ENCODE measurements at places on chromosomes 4 and X.

- DNase-seq: no peak
Measured at GRCh38 chr4:25106363-25107151, 53.7 kb downstream of the SEPSECS start.

DNA sequence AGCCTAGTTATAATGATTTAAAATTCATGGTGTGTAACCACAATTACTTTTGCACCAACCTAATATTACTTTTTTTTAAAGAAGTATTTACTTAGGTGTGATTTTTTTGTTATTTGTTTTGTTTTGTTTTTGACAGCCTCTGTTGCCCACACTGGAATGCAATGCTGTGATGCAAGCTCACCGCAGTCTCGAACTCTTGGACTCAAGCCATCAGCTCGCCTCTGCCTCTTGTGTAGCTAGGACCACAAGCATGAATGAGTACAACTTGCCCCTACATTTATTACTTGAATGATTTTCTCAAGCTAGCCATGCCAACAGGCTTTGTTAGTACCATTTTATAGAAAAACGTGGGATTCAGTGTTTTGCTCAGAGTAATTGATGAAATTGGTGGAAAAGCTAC, 488.8 kb upstream of the CPEB2 start:
- DNase-seq: no peak

GRCh38 chr4:77920371-77920770, 57.7 kb downstream of the MRPL1 start:
- DNase-seq: no peak

- DNase-seq: no peak
Measured at GRCh38 chr4:31366041-31366440, 645.9 kb downstream of the PCDH7 start.

GRCh38 chrX:25925946-25926345, 212.2 kb upstream of the MAGEB18 start:
- no peak for DNase-seq
